ENCODE measurements at places on chromosomes 4 and X.

GRCh38 chrX:68822641-68823410 is 6.0 kb upstream of the EFNB1 start:
- DNase-seq = no peak

- DNase-seq = peak; percentile 59
Observed at GRCh38 chr4:80307183-80307735, 28.3 kb upstream of the CFAP299 start.

DNA sequence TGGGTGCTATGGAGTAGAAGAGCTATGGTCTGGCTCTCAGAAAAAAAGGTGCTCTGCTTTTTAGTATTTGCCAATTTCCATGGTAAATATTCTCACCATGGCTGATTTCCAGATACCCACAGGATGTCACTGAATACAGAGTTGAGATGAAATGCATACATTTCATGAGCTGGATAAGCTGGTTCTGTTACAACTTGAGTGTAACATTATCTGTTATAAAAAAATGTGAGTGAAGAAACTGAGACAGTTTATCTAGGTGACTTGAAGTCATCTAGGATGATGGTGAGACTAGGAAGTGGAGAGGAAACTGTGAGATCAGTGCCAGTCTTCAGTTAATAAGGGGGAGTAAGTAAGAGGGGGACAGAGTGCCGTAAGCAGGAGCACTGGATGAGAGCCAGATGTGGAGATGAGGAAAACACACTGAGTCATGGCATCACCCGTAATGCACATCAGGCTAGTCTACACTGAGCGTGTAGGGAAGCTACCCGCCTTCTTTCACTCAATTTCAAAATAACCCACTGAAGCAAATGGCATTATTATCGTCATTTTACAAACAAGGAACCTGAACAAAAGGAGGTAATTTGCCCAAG is 5.0 kb downstream of the HPSE start:
- DNase-seq = no peak

GRCh38 chrX:115499112-115499805 is 61.7 kb upstream of the PLS3 start:
- DNase-seq = no peak

DNA sequence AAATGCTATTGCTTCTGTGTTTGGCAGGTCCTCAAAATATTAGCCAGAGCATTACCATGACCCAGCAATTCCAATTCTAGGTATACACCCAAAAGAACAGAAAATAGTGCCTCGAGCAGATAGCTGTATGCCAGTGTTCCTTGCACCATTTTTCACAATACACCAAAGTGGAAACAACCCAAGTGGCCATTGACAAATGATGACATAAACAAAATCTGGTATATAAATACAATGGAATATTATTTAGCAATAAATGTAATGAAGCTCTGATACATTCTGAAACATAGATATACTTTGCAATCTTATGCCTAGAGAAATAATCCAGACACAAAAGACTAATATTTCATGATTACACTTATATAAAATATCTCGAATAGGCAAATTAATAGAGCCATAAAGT is 451.8 kb upstream of the PCDH7 start:
- DNase-seq = no peak

DNA sequence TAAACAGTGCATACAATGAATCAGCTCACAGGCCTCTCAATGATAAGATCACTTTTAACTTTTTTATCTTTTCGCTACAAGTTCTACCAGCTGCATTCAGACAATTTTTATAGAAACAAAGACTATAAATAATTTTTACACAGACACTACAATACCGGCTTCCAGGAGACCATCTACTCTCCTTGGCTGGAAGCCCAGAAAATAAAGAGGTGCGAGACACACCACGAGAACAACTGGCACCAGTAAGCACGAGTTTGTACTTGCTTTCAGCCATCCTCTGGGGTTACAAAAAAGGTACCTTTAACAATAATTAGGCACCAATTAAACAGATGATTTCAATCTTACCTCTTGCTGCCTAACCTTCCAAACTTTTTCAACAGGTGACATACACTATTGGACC is 11.2 kb upstream of the PRDX4 start:
- DNase-seq = no peak

DNA sequence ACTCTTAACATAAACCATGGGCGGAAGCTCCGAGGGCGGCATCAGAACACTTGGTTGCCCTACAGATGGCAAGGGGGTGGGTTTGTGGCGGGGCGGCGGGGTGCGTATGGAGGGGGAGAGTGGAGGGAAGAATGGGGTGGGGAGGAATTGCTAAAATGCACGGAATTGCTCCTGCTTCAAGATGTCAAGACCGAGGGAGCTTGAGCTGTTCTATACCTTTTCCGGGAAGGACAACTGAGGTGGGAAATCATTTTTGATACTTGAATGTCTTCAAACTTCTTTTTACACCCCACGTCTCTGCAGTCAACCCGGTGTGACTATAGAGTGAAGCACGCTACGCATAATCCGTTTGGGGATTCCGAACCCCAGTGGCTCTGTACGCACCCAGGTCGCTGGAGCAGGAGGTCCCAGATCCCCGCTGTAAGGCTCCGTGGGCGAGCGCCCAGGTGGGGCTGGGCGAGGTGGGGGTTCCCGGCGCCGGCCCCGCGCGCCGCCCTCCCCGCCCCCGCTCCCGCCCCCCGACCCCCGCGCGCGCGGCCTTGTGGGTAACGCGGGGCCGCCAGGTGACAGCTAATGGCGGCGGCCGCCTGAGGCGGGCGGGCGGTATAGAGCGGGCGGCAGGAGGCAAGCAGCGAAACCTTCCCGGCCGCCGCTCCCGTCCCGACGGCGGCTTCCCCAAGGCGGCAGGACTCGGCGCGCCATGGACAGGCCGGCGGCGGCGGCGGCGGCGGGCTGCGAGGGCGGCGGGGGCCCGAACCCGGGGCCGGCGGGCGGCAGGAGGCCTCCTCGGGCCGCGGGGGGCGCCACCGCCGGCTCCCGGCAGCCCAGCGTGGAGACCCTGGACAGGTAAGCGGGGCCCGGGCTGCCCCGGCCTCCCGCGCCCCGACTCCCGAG is at the start of gene MTMR1:
TSS of gene MTMR1 (plus strand) at position 566 of the 894 bp plus-strand sequence. CDS start at position 701, 135 bp downstream.
- peak; percentile 19 for DNase-seq

- no peak for DNase-seq
Observed at GRCh38 chr4:184873054-184873453, 47.3 kb upstream of the ACSL1 start.

DNA sequence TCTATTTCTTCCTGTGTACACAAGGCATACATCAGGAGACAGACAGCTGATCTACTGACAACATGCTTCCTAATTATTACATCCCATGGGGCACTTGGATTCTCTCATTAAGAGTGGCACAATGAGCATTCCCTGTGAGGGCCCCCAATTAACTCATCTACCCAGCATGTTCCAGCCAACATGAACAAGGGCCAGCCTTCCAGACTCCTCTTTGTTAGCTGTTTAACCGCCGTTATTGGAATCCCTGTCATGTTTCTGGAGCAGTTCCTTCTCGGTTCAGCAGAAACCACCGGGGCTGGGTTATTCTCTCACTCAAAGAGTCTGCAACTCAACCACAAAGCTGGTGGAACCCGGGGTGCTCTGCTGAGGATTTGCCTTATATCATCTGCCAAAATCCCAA is 9.9 kb upstream of the GPM6B start:
- no peak for DNase-seq

GRCh38 chrX:34918091-34918736 is 24.4 kb upstream of the FAM47B start:
- no peak for DNase-seq

GRCh38 chr4:89308161-89308500 is 531 bp upstream of the GPRIN3 start:
- no peak for DNase-seq

- DNase-seq = no peak
Observed at GRCh38 chr4:175951794-175952193, 113.8 kb upstream of the WDR17 start.

DNA sequence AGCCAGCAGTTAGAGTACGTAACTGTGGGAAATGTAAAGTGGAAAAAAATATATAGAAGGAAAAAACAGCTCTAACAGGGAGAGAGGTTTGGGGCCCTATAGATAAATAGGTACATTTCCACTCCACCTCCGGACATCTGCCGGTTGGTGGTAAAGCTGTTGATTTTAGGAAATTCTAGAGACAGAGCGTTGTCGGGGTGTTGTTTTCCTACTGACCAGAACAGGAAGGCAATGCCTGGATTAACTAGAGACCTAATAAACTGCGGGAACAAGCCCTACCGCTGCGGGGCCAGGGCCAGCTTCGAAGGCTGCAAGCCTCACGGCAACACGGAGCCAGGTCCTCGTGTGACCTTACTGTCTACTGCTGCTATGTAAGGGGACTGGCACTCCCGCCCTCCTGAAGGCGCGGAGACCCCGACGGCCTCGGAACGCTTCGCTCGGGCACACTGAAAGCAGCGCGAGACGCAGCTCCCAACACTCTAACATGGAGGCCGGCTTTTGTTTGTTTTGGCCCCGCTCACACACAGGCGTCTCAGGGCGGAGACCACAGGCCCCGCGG is 702 bp upstream of the CDKN2AIP start:
- DNase-seq = peak; percentile 54

- no peak for DNase-seq
Observed at GRCh38 chrX:93649381-93649780, 24.0 kb downstream of the NAP1L3 start.

DNA sequence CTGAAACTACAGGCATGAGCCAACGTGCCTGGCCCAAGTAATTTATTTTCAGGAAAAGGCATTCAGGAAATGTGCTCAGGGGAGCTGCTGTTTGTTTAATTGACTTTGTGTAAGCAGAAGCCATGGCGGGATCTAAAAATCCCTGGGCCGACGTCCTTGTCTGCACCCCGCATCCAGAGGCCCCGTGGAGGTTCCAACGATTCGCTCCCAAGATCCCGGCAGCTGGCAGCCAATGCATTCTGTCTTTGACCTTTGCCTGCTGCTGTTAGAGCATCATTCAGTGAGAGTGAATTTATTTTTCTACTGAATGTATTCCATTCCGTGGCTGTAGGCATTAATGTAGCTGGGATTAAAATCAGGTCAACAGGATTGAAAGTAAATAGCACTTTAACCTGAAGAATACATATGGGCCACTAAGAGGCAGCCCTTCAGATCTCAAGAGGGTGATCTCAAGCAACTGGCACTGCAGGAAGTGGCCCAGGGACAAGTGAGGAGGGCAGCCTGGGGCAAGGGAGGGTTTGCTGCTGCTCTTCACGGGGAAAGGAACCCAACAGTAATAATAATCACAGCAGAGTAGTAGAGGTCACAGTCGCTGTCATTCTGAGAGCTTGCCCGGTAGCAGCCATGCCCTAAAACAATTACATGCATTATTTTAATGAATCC is 75.2 kb downstream of the PSAPL1 start:
- peak; percentile 9 for DNase-seq

DNA sequence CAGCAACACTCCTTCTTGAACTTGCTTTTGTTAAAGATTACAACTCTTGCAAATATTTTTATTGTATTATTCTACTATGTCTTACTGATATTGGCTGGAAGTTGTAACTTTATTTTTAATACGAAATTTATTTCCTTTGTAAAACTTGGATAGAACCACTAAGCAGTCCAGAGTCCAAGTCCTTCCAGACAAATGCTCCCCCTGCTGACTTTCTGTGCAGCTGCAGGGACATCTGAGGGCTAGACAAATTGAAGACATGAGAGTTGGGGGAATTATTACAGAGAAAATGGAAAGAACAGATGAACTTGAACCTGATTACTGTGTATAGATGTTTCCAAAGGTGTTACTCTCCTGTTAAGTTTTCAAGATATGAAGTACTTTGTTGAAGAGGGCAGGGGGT is 238.8 kb downstream of the GRIA3 start:
- peak; percentile 9 for DNase-seq
